ENCODE measurements at places on chromosomes 4 and X.

DNA sequence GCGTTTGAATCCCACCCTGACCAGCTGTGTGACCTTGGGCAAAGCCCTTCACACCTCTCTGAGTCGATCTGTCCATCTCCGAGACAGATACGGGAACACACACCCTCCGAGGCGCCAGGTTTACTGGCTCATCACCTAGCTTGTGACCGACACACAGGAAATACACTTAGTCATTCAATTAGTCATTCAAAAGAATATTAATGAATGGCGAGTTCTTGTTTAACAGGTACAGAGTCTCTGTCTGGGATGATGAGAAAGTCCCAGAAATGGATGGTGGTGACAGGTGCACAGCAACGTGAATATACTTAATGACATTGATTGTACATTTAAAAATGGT is 80.6 kb downstream of the PPP2R2C start:
- no peak for DNase-seq

GRCh38 chr4:83905952-83906351 is 370.0 kb downstream of the GPAT3 start:
- no peak for DNase-seq

GRCh38 chr4:174575436-174575835 is 53.1 kb upstream of the HPGD start:
- DNase-seq: no peak

DNA sequence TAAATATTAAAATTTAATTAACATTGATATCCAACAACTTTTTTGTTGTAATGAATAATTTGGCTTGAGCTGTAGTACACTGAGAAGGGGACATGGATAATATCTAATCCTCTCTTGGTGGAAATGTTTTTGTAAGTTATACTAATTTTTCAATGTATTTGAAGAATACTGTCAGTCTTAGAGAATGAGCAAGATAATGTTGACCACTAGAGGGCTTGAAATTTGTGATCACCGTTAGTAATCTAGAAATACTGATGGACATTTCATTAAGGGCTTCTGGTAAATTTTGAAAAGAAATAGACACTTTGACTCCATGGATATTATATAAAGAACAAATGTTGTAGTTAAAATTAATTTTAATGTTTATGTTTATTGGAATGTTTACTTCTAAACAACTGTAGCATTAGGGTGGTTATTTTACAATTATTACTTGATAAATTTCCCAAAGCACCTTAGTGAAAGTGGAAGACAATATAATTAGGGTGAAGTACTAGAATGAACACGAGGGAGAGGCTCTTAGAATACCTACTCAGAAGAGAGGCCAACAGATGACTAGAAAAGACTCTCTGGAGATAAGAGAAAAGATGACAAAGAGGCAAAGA is 20.0 kb upstream of the CAMK2D start:
- DNase-seq: no peak

DNA sequence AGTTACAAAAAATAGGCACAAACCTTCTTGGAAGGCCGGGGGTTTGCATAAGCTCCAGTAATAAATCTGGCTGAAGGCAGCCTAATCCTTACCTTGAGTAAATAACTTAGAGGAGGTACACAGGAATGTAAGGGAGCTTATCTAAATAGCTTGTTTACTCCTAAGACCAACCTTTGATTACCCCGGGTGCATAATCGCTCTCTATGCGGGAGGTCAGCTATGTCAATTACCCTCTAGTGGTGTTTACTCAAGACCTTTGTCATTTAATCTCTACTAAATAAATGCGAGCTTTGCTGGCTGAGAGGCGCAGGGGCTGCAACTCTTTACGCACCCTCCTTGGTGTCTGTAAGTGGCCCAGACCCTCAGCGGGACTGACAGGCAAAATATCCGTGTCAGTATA is 50.2 kb upstream of the MAP9 start:
- DNase-seq: no peak

DNA sequence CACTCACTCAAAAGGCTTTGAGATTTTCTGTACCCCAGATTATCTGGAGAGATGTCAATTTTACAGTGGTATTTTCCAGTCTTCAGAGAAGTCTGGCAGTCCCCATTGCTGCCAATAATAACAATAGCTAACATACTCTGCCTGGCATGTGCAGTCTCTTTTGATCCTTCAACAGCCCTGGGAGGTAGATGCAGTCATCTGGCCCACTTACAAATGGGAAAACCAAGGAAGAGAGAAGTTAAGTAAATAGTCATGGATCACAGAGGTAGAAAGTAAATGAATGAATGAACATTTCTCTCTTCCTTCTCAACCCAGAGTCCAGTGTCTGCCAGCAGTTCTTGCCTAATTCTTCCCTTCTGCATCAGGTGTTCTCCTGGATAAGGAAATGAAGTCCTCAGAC is 113.0 kb upstream of the EDNRA start:
- no peak for DNase-seq

DNA sequence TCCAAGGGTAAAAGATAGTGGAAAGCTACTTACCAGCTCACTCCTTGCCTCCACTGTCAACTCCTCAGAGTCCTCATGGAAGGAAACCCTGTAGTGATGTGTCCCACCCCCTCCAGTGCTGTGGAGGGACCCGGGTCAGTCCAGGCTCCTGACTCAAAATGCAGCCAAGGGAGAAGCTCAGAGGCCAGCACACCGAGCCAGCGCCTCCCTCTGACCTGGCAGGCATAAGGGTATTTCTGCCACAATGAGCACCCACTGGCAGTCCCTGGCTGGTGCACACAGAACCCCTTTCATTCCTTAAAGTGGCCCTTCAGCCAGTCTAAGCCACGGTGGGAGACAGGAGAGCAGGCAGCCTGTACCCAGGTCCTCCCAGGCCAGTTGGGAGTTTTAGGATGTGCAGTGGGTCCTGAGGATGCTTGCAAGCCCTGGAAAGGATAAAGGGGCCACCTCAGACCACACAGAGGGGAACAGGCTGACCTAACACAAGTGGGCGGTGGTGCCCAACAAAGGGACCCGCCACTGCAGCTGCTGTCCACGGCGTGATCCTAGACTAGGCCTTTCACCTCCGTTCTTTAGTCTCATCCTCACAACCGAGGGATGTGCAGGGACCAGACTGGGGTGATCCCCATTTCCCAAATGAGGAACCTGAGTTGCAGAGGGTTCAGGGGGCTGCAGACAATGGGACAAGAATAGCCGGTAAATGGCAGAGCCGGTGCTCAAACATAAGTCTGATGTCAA is 5.7 kb downstream of the JAKMIP1 start:
- no peak for DNase-seq

DNA sequence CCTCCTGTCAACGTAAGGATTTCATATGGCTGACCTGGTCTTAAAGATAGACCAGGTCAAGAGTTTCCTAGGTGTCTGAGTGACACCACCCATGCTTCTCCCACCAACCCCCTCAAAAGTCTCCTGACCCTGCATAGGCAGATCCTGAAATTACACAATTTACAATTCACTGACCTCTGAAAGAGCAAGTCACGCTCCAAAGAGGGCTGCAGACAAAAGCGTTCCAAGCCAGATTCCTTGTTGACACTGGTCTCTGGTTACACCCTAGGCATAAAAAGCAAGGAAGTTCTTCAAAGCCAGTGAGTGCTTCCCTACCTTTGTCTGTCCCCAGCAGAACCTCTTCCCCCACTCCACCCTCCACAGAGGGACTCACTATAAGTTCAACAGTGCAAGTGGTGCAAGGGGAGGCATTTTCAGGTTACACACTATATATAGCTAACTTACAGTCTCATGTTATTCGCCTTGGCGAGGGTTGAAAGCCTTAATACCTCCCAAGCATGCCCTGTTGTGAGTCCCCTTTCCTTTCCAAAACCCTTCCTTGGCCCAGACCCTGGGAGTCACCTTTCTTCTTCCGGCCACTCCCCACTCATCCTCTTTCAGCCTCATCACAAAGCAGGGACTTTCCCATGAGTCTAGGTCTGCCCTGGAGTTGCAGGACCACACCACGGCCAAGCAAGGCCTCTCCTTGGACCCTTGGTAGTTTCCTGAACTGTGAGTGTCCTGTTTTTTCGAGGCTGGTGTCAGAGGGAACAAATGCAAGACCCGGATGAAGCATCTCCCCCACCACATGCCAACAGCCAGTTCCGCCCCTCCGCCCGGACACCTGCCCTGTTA is 58.0 kb upstream of the KLF3 start:
- DNase-seq: no peak

DNA sequence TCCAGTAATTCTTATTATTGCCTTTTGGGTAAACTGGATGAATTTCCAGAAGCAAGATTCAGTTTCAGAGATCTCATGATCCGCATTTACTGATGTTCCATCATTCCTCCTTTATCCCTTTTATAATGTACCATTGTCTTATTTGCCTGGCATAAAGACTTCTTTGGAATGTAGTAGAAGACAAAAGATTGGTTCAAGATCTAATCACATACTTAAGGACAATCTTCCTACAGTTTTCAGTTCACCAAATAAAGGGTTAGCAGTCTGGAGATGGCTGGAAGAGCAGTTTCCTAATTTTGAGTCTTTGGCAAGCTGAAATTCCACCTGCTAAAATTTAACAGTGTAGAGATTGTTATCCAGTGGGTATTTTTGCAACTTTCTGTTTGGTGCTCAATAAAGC is 30.9 kb upstream of the HAND2 start:
- DNase-seq: no peak

DNA sequence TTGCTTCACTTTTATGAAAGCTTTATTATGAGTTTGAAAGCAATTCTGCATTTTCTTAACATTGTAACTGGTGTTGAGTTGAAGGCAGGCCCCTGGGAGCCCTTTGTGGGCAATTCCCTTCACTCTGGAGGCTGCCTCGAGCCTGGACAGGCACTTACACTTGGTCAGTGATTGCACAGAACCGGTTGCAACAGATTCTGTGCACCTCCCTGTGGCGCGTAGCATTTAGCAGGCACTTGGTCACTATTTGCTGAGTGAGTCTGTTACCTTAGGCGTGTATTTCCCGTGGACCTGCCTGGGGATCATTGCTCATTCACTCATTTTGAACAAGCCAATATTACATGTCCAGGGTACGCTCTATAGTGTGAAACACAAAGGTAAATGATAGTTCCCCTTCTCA is 80.4 kb downstream of the PTTG2 start:
- no peak for DNase-seq

DNA sequence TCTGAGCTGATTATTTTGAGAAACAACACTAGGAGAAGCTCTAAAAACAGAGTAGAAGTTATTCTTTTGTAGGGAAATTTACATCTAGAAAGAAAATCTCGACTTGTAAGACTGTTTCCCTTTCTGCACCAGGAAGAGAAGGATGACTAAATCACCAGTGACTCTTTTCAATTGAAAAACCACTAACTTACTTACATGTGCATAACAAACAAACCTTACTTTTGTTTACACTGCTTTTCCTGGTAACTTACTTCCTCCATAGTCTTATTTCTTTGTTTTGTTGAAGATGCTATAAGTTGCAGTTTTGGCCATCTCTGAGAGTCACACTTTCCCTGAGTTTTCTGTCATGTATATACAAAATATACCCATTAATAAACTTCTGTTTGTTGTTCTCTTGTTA is 293.6 kb upstream of the FAT4 start:
- no peak for DNase-seq

- no peak for DNase-seq
Observed at GRCh38 chr4:84503495-84504437, 4.7 kb upstream of the NKX6-1 start.

DNA sequence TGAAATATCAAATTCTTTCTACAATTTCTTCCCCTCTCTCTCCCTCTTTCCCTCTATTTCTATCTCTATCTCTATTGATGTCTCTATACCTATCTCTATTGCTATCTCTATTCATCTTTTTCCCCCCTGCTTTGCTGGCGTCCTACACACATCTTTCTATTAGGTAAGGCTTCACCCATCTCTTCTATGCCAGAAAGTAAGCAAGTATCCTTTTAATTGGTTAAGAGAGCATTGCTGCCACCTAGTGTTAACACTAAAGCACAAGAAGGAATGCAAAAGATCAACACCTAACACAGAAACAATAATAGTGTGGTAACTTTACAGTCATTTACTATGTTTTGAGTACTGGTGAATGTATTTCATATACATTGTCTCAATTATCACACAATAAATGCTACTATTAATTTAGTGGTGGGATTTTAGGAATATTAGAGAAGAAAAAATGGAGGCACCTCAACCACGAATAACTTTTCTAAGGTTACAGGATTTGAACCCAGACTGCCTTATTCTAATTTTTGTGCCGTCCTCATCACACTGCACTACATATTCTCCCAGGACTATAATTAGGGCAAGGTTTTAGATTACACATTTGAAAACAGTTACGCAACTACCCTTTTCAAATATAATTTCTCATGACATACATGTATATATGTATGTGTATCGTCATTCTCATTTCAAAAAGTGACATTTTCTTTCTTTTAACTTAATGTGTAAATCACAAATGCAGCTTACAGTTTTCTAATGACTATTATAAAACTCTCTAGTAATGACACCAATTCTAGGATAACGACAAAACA is 3.7 kb upstream of the C4orf36 start:
- no peak for DNase-seq

GRCh38 chrX:111170017-111170416 is 74.0 kb downstream of the PAK3 start:
- no peak for DNase-seq

- no peak for DNase-seq
Observed at GRCh38 chr4:76758290-76758882, 139.6 kb downstream of the SOWAHB start.

- DNase-seq: no peak
Observed at GRCh38 chr4:174757736-174758135, 71.3 kb downstream of the GLRA3 start.

- DNase-seq: no peak
Observed at GRCh38 chr4:108900018-108900580, 137.2 kb upstream of the ETNPPL start.

GRCh38 chr4:54675721-54676461 is 18.1 kb downstream of the KIT start:
- DNase-seq: no peak

- no peak for DNase-seq
Observed at GRCh38 chrX:31590581-31591114, 518.8 kb upstream of the FTHL17 start.

DNA sequence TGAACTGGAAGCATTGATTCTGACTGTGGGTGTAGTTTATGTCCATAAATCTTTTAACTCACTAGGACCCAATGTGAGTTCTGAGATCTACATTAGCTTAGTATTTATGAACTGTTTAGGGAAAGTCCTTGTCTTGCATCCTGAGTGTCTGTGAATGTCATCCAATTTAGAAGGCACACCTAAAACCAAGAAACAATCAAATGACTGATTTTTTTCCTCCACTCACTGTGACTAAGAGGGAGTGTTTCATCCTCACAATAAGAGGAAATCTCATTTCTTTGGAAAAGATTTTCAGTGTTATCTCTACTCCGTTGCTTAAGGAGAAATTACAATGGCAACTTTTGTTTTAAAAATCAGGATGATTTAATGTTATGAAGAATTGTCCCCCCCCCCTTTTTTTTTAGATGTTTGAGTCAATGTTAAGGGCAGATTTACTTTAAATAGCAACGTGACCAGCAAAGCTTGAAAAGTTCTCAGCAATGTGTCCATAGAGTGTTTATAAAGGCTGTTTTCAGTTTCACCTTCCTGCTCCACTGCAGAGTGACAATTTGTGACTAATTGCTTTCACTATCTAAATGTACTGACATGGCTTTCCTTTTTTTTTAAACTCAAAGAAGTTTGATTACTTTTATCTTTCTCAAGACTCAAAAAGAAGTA is 173.0 kb downstream of the SPCS3 start:
- no peak for DNase-seq

GRCh38 chr4:52861879-52862616 is at the start of gene RASL11B:
Gene RASL11B (plus strand): TSS chr4:52862317. CDS start chr4:52862508, 191 bp downstream.
- DNase-seq: peak; percentile 68
